Hypothalamus (tissue), 51 donors: ENCODE measurements at places on chromosomes 5 and 9.

- DNase-seq: no peak
Observed at GRCh38 chr9:5976674-5977397, 38.6 kb downstream of the RANBP6 start.

DNA sequence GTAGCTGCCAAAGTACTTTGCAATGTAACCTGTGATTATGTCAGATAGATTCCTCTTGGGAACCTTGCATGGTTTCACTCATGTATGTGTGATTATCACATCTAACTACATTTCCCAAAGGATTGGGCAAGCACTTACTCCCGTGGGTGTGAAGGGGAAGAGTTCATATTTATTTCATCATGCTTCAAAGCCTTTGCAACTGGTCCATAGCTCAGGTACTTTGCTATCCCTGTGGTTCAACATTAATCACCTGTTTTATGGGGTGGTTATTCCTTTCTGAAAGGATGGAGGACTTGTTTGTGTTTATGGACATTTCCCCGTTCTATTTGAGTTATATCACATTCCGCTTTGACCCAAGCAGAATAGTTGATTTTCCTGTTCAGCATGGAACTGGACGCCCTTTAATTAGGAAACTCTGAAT is 13.6 kb upstream of the ERMP1 start:
- no peak for DNase-seq

DNA sequence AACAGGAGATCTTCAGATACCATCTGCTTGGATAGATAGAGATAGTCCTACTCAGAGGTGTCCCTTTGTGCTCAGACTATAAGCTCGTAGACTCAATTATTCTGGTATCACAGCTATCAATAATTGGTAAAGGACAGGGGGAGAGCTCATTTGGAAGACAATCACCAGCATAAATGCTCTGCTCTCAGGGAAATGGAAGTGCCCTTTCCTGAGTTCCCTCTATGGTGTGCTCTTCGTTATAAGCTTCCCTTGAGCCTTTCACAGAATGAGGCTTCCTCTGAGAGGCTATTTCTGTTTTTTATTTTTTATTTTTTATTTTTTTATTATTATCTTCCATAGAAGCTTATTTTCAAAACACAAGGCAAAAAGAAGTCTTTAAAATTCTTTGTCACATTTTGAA is 1155.7 kb upstream of the DMAC1 start:
- DNase-seq: no peak

DNA sequence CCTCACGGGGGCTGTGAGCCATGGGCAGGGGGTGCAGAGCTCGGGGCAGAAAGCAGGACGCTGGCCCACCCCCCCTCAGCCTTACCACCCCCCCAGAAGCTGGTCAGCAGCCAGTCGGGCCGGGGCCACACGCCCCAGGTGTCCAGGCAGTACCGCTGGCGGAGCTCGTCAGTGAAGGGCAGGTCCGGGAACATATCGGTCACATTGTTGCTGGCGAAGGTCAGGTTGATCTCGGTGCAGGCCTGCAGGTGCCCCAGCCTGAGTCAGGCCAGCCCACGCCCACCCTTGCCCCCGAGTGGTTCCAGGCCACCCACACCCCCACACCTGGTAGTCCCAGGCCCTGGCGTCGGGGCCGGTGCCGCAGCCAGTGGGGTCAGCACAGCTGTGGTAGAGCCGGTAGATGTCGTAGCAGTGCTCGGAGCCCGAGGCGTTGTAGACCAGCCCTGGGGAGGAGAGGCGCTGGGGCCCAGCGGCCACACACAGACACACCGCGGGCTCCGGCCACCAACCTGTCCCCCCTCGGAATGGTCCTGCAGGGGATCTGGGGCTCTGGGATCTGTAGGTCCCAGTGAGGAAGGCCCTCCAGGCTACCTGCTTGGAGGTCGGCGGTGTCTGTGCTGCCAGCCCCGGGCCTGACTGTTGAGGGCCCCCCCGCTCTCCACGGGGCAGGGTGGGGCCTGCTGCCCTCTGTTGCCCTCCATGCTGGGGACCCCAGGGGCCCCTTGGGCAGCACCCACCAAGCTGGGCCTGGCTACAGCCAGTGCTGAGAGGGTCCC is 2.6 kb downstream of the DPP7 start:
- no peak for DNase-seq

DNA sequence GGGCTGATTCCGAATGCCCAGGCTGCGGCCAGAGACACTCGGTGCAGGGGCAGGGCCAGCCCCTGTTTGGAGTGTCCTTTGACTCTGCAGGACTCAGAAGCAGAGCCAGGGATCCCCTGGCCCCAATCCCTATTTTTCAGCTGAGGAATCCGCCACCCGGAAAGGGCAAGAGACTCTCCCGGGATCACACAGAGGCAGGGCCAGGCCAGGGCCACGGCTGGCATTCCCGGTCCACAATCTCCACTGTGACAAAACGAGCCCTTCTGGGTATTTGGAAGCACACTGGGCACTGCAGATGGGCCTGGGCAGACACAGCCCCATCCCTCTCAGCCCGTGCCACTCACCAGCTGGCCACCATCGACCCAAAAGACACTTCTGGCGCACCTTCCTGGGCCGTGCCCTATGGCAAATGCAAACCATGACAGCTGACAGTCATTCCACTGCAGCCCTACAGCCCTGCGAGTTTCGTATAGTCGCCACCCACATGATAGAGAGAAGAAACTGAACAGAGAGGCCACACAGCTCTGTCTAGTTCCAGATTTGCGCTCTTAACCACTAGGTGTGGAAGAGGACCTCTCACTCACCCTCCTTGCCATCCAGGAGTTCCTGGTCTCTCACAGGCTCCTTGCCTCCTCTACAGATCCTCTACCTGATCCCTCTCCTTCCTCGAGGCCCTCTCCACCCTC is 13.3 kb downstream of the NR5A1 start:
- DNase-seq: no peak

- DNase-seq: no peak
Observed at GRCh38 chr5:74903165-74903787, 37.1 kb upstream of the FAM169A start.

DNA sequence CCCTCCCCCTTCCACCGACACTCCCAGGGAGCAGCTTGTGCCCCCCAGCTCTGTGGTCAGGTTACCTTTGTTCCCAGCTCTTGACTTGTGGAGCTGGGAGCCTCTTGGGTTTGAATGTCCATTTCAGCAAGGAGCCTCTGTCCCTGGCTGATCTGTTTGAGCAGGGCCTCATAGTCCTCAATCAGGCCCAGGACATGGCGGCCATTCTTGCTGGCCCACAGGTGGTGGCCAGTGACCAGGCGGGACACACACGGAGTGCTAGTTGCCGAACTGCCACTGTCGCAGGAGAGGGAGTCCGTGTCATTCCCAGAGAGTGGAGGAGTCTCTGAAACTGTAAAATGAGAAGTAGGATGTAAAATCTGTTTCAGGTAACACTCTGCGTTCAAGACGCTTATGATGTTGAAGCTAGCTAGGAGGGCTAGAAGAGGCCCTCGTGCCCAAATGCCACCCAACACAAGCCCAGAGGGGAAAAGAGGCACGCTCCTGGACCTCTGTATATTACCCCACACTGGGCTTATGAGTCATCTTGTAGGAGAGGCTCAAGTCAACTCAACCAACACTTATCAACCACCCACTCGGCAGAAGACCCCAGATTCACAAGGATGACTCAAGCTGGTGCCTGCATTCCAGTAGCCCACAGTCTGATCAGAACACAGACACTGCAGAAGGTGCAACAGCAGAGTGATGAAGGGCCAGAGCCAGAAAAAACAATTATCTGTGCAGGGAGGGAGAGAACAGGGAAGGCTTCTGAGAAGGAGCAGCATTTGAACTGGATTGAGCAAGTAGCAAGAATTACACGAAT is 177.0 kb downstream of the CDK5RAP2 start:
- DNase-seq: peak; percentile 30

DNA sequence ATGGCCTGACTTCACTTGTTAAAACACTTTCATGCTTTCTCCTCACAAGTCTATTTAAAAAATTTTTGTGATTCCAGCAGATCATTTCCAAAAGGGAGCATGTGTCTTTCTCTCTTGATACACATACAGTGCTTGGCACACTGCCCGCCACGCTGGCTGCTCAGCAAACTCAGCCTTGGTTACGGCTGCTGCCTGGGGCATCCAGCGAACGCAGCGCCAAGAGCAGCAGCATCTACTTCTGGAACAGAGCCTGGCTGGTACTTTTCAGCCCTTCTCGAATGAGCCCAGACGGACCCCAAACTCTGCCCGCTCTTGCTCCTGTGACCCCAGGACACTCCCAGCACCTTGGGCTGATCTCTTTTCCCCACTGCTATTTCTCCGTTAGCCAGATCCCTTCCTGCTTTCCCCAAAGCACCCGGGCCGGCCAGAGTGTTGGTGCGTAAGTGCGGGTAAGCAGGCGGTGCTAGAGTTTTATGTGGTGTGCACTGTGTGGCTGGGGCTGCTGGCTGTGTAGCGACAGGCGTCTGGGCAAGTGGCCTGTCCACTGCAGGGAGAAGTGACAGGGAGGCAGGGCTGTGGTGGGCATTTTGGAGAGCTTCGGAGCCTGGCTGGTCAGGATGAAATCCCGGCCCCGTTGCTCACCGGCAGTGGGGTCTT is 73.2 kb downstream of the SH3PXD2B start:
- peak; percentile 85 for DNase-seq

- no peak for DNase-seq
Observed at GRCh38 chr5:138068742-138069600, 14.9 kb upstream of the WNT8A start.

GRCh38 chr5:22693121-22693520 is 160.0 kb downstream of the CDH12 start:
- no peak for DNase-seq

DNA sequence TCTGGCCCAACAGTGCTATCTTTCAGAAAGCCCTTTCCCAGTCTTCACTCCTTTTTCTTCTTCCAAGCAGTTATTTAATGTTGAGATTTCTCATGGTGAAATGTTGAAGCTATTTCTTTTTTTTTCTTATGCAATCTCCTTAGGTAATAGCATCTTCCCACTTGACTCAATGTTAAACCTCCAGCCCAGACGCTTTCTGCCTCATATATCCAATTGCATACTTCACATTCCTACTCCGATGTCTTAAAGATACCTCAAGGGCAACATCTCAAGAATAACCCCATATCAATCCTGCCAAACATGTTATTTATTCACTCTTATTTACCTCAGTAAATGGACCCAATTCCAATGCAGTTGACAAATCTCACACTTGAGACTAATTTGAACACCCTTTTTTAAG is 187.3 kb downstream of the CDH12 start:
- no peak for DNase-seq

- no peak for DNase-seq
Observed at GRCh38 chr5:110341836-110342235, 384.6 kb downstream of the TMEM232 start.
